Astrocyte (in vitro differentiated cells and primary cell): ENCODE measurements at places on chromosomes 12 and 14. TPM values are rescaled to one million over a fixed set of nuclear protein-coding genes. Genes with fewer than 3 reads are reported as not detected.
A peak's percentile ranks its signal among the peaks of the same experiment; 100 is the strongest.

- no peak for DNase-seq
These were observed 99.9 kb upstream of the RFLNA start for GRCh38 chr12:124194893-124195566.

- peak; percentile 23 for DNase-seq
These were observed 353.7 kb downstream of the APAF1 start for GRCh38 chr12:98998697-98999299.

- DNase-seq: peak; percentile 1
These were observed 142.8 kb downstream of the LRFN5 start for GRCh38 chr14:41749429-41749828.

DNA sequence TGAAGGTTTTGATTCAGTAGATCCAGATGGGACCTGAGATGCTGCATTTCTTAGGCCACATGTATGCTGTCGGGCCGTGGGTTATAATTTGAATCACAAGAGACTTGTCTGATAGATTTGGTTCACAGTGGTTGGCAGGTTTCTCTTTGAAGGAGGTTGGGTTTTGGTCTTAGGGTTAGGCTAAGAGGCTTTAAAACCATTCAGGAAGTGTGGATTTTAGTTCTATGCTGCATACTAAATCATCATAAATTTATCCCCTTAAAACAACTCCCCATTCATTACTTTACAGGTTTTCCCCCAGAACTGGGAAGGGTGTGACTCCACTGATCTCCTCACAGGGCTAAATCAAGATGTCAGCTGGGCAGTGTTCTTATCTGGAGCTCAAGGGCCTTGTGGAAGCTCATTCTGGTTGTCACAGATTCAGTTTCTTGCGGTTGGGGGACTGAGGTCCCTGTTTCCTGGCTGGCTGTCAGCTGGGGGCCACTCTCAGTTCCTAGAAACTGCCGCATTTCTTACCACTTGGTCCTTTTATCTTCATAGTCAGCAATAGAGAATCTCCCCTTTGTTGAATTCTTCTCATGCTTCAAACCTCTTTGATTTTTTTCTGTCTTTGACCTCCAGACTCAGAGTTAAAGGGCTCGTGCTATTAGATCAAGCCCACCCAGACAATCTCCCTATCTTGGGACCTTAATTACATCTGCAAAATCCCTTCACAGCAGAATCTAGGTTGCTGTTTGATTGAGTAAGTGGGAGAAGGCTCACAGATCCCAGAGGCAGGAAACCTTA, 20.6 kb upstream of the PCNX1 start:
- no peak for DNase-seq

GRCh38 chr12:107319533-107320032, 226.2 kb upstream of the CRY1 start:
- DNase-seq: no peak

- DNase-seq: no peak
These were observed 46.0 kb downstream of the VRK1 start for GRCh38 chr14:96843137-96843536.

DNA sequence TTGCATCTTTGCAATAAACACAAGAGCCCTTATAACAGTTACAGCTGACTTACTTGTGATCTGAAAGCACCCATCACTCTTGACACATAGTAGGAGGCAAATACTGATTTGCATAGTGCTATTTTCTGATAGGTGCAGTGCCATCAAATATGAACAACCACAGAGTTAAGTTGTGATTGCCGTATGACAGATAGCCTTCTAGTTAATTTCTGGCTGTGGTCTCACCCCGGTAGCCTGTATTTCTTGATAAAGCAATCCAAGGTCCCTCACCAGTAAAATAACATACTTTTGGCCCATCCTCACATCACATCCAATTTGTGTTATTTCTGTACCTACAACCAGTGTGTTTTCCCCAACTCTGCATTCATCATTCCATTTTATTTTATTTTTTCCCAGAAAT, 23.3 kb upstream of the STYK1 start:
- DNase-seq: no peak

The ADAM20 gene
- total RNA-seq: 0.95 and 1.3 TPM in 2 replicates

The TAS2R42 gene
- total RNA-seq: not detected in 2 replicates

The IFI27 gene
- total RNA-seq: 1,022 and 1,408 TPM in 2 replicates
